ENCODE measurements at places on chromosomes 2 and 18. TPM values are rescaled to one million over a fixed set of nuclear protein-coding genes. Genes with fewer than 3 reads are reported as not detected.

DNA sequence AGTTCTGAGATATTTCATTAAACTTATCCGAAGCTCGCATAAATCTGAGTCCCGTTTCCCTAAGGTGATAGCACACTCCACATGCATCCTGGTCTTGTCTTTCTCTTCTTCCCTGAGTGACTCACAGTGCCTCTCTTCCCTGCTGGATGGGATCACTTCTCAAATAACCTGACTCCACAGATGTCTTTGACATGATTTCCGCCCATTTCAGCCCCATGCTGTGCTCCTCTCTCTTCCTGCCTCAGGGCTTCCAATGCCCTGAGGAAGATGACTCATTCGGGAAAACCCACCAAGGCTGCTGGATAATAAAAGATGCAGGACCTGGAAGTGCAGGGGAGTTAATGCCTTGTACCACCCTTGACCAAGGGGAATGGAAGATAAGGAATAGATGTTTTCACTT lies 441.7 kb upstream of the SOX11 start:
- no peaks in the 10 kb centered on the region for H3K27me3 ChIP-seq
- H3K4me3 ChIP-seq, result no peak overlapping the region
- DNase-seq, result no peak
- no peak overlapping the region for H3K27ac ChIP-seq

DNA sequence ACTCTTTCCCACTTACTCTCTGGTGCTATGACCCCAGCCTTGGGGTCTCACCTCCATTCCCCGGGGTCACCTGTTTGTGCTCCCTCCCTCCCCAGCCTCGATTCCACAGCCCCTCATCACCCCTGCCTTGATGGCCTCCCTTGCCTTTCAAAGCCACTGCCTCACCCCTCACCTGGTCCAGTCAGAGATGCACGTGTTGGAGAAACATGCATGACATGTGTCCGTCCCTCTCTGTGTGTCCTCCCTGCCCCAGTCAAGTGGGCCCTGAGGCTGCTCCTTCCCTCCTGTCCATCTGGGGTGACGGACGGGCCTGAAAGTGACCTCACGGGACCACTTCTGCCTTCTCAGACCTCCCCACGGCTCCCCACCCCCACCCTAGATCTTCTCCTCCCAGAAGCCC lies 82.3 kb upstream of the TWIST2 start:
- H3K4me3 ChIP-seq, result no peak overlapping the region
- DNase-seq, result no peak
- H3K4me1 ChIP-seq, result no peaks in the 10 kb centered on the region

DNA sequence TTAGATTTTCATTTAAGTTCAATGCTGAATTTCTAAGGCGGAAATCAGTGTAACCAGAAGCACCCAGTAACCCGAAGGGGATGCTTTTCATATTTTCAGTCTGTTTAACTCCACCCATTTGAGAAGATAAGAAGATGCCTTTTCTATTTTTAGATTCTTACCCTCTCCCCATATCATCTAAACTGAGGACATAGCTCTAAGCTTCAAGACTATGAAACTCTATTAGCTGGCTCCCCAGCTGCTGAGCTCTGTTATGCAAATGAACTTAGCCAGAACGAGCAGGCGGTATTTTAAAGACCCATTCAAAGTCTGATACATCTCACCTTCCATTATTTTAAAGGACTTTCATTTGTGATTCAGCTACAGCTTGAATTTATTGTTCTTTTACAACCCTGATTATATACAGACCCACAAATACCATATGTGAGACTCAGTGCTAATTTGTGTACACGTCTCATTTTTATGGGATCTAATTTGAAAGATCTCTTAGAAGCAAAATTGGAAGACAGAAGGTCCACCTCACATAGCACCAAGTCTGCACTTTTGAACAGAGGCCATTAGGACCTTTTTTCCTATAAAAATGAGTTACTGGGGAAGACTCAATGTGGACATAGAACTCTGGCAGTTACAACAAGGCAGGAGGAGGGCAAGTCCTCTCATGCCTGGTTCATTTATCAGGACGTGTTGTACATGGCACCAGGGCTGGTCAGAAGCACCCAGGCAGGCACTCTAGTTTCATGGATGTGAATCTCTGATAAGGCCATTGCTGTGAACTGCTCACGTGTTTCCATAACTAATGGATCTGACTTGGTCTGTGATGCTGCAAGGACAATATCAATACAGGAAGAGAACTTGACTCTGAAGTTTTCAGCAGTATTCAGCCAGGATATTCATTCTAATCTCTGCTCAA lies 16.3 kb downstream of the CDC42EP3 start:
- peak overlapping the region; percentile 77 for H3K27ac ChIP-seq

DNA sequence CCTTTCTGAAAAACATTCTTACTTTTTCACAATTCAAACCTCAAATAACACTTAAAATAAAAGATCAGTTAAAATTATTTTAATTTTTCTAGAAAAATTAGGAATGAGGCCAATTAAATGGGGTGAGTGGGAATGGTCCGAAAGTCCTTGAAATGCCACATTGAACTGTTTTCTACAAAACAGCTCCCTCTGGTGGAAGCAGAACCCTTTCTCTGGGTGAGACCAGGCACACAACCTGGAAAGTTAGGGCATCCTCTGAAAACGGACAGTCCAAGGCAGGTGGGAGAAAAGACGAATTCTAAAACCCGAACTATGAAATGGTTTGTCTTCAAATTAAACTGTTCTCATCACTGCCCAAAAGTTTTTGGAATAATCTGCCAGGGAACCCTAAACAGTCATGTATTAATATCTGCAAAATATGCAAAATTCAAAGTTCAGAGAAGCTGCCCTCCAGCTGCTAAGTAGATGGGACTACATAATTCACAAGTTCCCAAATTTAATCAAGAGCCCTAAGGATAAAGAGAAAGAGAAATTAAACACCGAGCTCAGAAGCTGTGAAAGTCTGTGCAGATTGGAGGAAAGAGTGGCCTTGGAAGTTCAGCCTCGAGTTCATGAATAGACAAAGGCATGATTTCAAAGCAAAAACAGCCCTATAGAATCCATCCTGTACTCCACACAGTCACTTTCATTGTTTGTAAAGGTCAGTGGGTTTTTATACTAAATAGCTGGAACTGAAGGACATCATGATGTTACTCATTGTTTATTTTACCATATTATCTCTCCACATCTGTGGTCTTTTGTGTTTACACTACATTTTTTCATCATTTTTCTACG lies 108.3 kb downstream of the PIEZO2 start:
- no peak overlapping the region for H3K27ac ChIP-seq
- no peak for DNase-seq
- no peaks in the 10 kb centered on the region for H3K27me3 ChIP-seq
- no peaks in the 10 kb centered on the region for H3K36me3 ChIP-seq

GRCh38 chr2:209685963-209686362 lies 85.7 kb upstream of the UNC80 start:
- H3K36me3 ChIP-seq, result no peaks in the 10 kb centered on the region

- peaks cover 16% of the 10 kb centered on the region for H3K4me1 ChIP-seq
- DNase-seq, result no peak
- H3K4me3 ChIP-seq, result no peak overlapping the region
- H3K27me3 ChIP-seq, result no peaks in the 10 kb centered on the region
- H3K36me3 ChIP-seq, result no peaks in the 10 kb centered on the region
These were observed 157.1 kb upstream of the ZFP36L2 start for GRCh38 chr2:43383533-43383932.

DNA sequence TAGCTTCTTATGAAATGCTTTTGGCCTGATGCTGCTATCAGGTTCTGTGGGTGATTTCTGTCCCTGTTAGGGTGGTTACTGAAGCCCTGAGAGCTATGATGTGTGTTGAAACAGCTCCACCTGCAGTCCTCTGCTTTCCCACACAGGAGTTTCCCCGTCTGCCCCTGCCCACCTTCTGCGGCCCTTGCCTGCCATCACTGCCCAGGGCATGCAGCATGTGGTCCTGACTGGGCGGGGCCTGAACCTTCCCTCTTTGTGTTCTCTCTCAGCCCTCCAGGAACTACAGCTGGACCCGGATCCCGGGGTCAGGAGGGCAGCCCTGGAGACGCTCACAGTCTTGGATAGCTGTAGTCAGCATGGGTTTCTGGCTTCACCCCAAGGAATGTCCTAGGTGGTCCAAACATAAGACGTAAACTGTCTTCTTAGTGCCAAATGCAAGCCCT lies 21.4 kb downstream of the HJURP start:
- H3K4me3 ChIP-seq, result no peak overlapping the region
- no peak overlapping the region for H3K27ac ChIP-seq
- no peaks in the 10 kb centered on the region for H3K4me1 ChIP-seq

- no peak for DNase-seq
- no peaks in the 10 kb centered on the region for H3K4me1 ChIP-seq
- H3K27ac ChIP-seq, result no peak overlapping the region
- no peaks in the 10 kb centered on the region for H3K36me3 ChIP-seq
- no peak overlapping the region for H3K4me3 ChIP-seq
- no peaks in the 10 kb centered on the region for H3K27me3 ChIP-seq
These were observed 32.8 kb upstream of the PEX13 start for GRCh38 chr2:60984720-60985119.

- H3K27me3 ChIP-seq, result no peaks in the 10 kb centered on the region
- H3K4me1 ChIP-seq, result no peaks in the 10 kb centered on the region
- DNase-seq, result no peak
- no peak overlapping the region for H3K4me3 ChIP-seq
These were observed 64.4 kb downstream of the TSN start for GRCh38 chr2:121819846-121820245.

GRCh38 chr2:221747289-221747972 lies 175.3 kb upstream of the EPHA4 start:
- H3K36me3 ChIP-seq, result no peaks in the 10 kb centered on the region
- H3K27me3 ChIP-seq, result no peaks in the 10 kb centered on the region
- no peaks in the 10 kb centered on the region for H3K4me1 ChIP-seq
- no peak overlapping the region for H3K4me3 ChIP-seq
- H3K27ac ChIP-seq, result no peak overlapping the region

DNA sequence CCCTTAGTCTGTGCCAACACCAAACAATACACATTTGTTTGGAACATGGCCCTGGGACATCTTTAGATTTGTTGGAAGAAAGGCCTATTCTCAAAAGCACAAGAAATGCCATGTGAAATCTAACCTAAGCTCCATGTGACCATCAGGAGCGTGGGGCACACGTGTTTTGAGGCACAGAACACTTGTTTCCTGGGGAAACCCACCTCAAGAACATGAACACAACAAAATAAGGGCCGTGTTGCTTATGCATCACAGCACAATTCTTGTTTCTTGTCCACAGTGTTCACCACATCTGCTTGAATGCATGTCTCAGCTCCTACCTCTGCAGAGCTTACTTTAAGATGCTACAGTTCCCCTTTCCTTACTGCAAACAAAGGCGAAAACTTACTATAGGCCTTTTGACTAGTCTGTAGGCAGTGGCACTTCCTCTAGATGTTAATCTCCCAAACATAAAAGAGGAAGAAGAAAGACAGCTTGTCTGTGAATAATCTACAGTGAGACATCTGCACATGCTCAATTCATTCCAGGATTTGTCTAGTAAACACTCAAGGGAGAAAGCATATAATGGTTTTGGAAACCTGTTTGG lies 165.0 kb downstream of the ANKRD44 start:
- H3K4me1 ChIP-seq, result no peaks in the 10 kb centered on the region
- no peaks in the 10 kb centered on the region for H3K27me3 ChIP-seq
- DNase-seq, result no peak
- no peak overlapping the region for H3K27ac ChIP-seq
- H3K36me3 ChIP-seq, result no peaks in the 10 kb centered on the region

GRCh38 chr18:61965311-61965710 lies 72.5 kb upstream of the RNF152 start:
- no peaks in the 10 kb centered on the region for H3K36me3 ChIP-seq
- no peak overlapping the region for H3K4me3 ChIP-seq
- H3K27me3 ChIP-seq, result no peaks in the 10 kb centered on the region
- H3K4me1 ChIP-seq, result peaks cover 39% of the 10 kb centered on the region

DNA sequence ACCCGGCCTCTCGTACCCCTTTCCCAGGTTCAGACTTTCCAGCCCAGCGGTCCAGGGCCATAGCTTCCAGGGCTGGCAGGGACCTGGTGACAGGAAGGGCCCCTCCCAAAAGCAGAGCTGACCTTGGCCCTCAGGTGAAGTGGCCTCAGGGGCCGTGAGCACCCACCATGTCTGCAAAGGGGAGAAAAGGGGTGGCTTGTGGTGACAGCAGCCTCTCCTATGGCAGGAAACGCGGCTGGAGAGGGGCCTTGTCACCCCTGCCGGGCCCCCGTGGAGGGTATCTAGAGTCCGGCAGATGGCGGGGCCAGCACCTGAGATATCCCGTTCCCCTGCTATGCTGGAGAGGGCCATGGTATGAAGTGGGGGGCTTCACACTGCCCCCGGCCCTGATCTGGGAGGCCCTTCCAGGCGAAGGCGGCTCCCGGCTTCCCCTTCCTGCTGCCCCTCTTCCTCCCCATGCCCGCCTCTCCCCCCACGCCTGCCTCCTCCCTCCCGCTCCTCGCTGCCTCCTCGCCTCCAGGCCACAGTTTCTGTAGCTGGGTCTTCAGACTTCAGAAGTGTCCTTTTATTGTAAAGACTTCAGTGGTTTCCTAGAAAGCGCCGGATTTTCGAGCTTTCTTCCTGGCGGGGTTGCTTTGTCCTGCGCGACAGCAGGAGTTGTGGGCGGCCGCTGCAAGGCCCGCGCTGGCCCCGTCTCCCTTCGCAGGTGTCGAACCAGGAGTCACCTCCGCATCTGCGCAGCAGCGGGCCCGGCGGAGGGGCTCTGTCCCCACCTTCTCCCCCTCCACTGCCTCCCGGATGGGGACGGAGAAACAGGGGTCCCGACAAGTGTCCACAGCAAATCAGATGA lies 240.5 kb upstream of the MYT1L start:
- H3K36me3 ChIP-seq, result no peaks in the 10 kb centered on the region
- DNase-seq, result no peak
- no peak overlapping the region for H3K27ac ChIP-seq
- no peaks in the 10 kb centered on the region for H3K4me1 ChIP-seq

DNA sequence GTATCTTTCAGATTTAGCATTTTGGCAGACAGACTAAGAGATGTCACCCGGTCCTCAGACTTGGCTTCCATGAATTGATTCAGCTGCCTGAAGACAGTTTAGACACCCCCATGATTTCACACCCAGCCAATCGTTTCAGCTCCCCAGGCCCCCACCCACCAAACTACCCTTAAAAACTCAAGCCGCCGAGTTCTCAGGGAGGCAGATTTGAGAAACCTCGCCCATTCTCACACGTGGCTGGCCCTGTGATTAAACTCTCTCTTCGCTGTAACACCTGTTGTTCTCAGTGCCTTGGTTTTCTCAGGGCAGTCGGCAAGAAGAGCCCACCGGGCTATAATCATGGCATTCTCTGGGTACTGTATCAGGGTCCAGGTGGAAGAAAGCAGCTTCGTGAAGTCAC lies 35.2 kb downstream of the UXS1 start:
- no peaks in the 10 kb centered on the region for H3K27me3 ChIP-seq
- no peak overlapping the region for H3K27ac ChIP-seq
- no peaks in the 10 kb centered on the region for H3K4me1 ChIP-seq
- peaks cover 4% of the 10 kb centered on the region for H3K36me3 ChIP-seq

The FSHR gene
- total RNA-seq, result not detected

The KLF7 gene
- 27.2 TPM for total RNA-seq

The IGFBP5 gene
- total RNA-seq, result 2,105 TPM

The SERPINB3 gene
- total RNA-seq, result not detected
